ENCODE measurements at places on chromosomes 12 and 14.
A peak's percentile ranks its signal among the peaks of the same experiment; 100 is the strongest.

GRCh38 chr12:96000858-96001257 is 4.7 kb upstream of the HAL start:
- DNase-seq = no peak

DNA sequence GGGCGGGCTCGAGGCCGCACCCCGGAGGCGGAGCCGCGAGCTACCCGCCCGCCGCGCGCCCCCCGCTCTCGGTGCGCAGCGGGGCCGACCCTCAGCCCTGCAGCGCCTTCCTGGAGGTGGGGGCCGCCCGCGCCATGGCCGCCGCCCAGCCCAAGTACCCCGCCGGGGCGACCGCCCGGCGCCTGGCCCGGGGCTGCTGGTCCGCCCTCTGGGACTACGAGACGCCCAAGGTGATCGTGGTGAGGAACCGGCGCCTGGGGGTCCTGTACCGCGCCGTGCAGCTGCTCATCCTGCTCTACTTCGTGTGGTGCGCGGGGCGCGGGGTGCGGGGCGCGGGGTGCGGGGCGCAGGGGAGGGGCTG is at the start of gene P2RX2:
TSS of gene P2RX2 (plus strand) at position 94 of the 361 bp plus-strand sequence. CDS start at position 135, 41 bp downstream.
- no peak for DNase-seq

GRCh38 chr14:72664651-72665050 is 229.2 kb downstream of the DPF3 start:
- DNase-seq = no peak

DNA sequence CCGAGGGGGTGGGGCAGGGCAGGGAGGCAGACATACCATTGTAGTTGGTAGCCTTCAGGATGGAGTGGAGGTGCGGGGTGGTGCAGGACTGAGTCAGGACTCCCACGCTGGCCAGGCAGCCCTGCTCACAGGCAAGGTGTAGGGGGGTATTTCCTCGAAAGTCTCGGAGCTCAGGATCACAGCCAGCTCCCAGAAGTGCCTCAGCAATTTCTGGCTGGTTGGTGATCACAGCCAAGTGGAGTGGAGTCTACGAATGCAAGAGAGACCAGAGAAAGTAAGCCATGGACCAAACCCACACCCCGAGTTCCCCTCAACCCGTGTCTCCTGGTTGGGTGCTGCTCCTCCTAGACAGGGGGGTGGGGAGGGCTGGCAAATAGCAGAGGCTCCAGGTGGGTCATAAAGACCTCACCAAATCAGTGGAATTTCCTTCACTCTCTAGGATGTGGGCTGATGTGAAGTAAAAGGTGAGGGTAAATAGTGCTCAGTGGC is 1.4 kb downstream of the NFKBIA start:
- peak; percentile 59 for DNase-seq

GRCh38 chr12:118315821-118316220 is 56.9 kb downstream of the TAOK3 start:
- no peak for DNase-seq

- no peak for DNase-seq
Observed at GRCh38 chr12:67797753-67798152, 149.2 kb downstream of the DYRK2 start.

- DNase-seq = no peak
Observed at GRCh38 chr12:5388581-5389535, 43.0 kb upstream of the NTF3 start.

DNA sequence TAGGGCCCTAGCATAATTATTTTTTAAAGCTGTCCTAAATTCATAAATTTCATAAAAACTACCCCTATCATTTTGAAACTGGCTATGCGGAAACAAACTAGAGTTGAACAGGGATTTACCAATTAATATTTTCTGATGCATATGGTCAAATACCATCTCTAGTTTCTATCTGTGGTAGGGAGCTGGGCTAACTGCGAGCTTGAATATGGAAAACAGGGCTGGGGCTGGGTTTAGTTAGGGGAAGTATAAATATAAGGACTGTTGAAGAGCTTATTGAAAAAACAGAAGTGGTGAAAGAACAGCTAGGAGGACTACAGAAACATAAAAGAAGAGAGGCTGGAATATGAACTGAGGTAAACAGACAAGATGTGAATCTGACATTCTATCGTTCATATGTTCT is 91.8 kb downstream of the SLC38A1 start:
- no peak for DNase-seq

DNA sequence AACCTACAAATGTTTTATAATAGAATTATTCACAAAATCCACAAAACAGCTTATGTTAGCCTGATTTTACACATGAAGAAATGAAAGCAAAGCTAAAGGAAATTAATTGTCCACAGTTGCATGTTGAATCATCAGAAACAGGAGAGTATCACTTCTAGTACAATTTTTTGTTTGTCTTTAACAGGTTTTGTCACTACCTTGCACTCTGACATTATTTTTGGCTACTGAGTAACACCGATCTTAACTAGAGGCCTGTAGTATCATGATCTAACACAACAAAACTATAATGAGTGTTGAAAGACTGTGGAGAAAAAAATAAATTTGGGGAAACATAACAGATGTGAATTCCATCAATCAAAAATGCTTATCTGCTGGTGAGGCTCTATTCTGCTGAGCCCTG is 60.1 kb downstream of the TAOK3 start:
- DNase-seq = no peak

GRCh38 chr14:79248126-79248525 is 963.2 kb downstream of the DIO2 start:
- no peak for DNase-seq
